ENCODE measurements at places on chromosomes 6 and 20.

- DNase-seq: no peak
Measured at GRCh38 chr6:43375693-43376092, 6.2 kb upstream of the ZNF318 start.

- DNase-seq: no peak
Measured at GRCh38 chr20:38730167-38730988, 6.1 kb downstream of the SLC32A1 start.

- DNase-seq: peak; percentile 39
Measured at GRCh38 chr20:18465536-18466200, 1.2 kb downstream of the DZANK1 start.

GRCh38 chr6:80263585-80263984 lies 157.1 kb downstream of the BCKDHB start:
- no peak for DNase-seq

DNA sequence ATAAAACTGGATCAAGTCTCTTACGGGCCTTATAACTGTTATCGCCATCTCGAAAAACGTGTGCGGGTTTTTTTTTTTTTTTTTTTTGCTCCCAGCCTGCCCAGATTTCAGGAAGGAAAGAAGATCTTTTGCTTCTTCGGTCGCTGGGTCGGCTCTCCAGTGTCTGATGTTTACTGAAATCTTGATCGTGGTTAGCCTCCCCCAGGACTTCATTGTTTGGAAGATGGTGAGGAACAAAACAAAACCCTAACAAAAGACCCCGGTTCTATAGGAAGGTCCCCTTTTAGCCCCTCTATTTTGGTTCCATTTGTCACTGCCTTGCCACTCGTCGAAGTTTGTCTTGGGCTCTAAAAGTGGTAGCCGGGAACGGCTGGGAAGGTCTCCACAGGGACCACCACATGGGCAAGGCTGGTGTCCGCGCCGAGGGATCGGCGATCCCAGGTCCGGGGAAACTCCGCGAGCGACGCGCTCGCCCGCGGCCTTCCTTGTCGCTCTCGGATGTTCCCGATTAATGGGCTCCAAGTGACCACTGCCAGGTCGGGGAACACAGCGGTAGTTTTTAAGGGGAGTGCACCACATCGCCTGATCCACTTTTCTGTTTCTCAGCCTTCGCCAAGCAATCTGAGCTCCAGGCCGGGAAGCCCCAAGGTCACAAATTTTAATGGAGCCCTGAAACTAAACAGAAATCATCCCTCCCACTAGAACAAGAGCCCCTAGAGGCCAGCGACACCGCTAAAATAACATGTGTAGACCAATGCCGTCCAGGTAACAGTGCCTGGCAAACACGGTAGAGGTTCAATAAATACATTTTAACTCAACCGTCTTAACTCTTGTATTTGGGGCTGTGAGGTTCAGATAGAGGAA lies 27.0 kb downstream of the TRIM27 start:
- peak; percentile 88 for DNase-seq

GRCh38 chr6:45187836-45188235 lies 140.3 kb upstream of the RUNX2 start:
- DNase-seq: no peak

- no peak for DNase-seq
Measured at GRCh38 chr20:1863296-1863695, 31.9 kb upstream of the SIRPA start.

DNA sequence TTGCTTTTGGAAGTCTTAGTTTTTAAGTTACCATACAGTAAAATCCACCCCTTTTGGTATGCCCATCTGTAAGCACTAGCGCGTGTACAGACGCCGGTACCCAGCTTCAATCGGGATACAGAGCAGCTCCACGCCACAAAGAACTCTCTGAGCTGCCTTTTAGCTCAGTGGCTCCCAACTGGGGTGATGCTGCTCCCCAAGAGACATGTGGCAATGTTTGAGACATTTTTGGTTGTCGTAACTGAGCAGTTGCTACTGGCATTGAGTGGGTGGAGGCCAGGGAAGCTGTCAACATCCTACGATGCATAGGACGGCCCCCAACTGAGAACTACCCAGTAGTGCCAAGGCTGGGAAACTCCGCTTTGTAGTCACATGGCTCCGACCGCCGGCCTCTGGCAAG lies 73.3 kb downstream of the BMP7 start:
- DNase-seq: no peak
